ENCODE measurements at places on chromosomes 7 and 10. TPM values are rescaled to one million over a fixed set of nuclear protein-coding genes. Genes with fewer than 3 reads are reported as not detected.

DNA sequence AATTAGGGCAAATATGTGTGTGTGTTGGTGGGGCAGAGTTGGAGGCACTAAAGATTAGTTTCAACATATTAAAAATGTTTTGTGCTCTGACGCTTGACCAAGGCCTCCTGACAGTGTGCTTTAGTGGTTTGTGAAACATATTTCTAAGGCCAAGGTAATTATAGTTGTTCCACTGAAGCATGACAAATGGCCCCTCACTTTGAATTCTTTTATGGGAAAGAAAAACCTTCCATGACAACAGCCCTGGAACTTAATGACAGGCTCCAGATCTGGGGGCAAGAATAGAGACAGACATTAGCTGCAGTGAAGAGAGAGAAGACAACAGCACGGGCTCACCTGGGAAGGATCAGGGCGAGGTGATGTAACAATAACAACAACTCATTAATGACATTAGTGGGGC is 155.8 kb downstream of the CHN2 start:
- DNase-seq = no peak

- DNase-seq = no peak
Measured at GRCh38 chr7:130486114-130486953, 5.6 kb upstream of the MEST start.

- no peak for DNase-seq
Measured at GRCh38 chr7:100488333-100489095, 4.8 kb downstream of the NYAP1 start.

TFPI2 gene
- total RNA-seq = 57.3 TPM

C10orf62 gene
- total RNA-seq = not detected

DNA sequence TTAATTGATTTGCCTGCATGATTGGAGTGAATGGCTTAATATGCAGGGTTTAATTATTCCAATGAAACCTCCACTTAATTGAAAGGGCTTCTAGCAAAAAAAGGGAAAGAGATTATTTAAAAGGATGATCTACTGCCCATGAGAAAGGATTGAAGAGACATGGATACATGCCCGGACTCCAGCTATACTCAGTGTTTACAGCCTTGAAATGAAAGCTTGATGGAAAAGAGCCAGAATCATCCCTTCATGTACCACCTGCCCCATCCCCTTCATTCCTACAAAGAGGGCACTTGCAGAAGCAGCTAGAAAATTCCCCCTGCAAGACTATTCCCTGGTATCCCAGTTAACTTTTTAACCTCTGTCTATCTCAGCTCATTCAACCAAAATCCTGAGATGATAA is 78.4 kb downstream of the CARD11 start:
- no peak for DNase-seq

DNA sequence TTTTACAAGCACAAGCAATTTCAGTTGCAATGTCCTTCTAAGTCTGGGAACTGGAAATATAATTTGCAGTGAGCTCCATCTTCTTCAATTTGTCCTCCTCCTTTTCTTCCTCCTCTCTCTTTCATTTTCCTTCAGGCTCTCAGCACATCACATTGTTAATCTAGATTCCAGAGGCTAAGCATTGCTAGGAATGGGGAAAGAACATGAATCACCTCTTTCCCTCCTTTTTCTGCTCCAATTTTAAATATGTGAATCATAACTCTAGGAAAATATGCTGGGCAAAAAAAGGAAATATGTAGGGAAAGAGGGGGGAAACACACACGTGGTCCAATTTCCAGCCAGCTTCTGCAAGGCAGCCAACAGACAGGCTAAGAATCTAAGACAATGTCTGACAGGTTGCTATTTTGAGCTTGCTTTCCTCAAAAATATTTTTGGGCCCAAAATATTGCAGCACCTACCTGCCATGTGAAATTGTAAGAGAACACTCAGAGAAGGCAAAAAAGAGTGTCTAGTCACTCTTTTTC is 72.7 kb upstream of the NUPR2 start:
- no peak for DNase-seq

DNA sequence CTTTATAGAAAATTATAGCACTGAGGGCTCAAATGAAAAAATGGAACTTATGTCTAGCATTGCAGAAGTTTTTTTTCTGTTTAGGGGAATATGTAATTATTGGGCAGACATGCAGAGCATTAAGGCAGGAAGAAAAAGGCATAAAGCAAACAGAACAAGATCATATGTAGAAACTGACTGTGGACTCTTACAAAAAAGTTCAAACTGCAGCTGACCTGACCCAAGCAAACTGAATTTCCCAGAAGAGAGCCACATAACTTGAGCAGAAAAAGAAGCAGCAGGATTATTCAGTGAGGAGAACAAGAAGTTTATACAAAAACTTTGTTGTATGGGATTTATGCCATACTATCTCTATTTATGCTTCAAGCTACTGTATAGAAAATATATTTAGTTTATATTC is 250.9 kb downstream of the PHF14 start:
- no peak for DNase-seq

- DNase-seq = no peak
Measured at GRCh38 chr7:127983804-127984332, 47.4 kb downstream of the LRRC4 start.

GRCh38 chr7:29748286-29749099 is 57.8 kb upstream of the WIPF3 start:
- no peak for DNase-seq

DNA sequence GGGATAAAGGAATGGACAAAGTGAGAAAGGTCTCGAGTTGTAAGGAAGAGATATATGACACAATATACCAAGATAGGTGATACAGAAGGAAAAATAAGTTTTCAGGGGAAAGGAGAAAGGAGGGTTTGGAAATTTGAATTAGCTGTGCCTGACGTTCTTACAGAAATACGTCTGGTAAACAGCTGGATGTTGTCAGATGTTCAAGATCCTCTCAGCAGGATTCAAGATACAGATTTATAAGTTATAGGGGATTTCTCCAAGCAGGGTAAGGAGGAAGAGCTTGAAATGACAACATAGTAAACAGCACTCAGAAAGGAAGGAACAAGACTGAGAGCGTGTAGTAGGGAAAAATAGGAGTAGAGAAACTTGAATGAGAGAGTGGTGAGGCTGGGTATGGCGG is 1184.1 kb downstream of the TYW1 start:
- no peak for DNase-seq

GRCh38 chr7:55085511-55086412 is 66.9 kb downstream of the EGFR start:
- DNase-seq = no peak

GRCh38 chr7:128189231-128189930 is 51.7 kb upstream of the LEP start:
- no peak for DNase-seq

ZNF722 gene
- total RNA-seq = not detected

GRCh38 chr10:64275774-64276173 is 754.6 kb downstream of the REEP3 start:
- DNase-seq = no peak

GRID2IP gene
- not detected for total RNA-seq

DNA sequence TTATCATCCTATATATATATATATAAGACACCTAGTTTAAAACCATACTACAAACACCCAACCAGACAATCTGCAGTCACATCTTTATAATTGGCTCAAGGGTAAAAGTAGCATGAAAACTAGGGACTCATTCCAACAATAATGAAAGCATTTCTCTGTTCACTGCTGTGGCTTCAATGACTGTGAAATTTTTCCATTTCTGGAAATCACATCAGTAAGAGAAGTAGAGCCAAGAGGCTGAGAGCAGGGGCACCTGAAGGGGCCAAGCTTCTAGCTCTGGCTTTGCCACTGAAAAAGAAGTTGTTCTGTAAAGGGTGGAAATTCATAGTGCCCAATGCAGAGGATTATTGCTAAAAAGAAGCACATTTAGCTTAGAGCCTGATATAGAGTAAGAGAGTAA is 158.6 kb upstream of the GLI3 start:
- no peak for DNase-seq

DNA sequence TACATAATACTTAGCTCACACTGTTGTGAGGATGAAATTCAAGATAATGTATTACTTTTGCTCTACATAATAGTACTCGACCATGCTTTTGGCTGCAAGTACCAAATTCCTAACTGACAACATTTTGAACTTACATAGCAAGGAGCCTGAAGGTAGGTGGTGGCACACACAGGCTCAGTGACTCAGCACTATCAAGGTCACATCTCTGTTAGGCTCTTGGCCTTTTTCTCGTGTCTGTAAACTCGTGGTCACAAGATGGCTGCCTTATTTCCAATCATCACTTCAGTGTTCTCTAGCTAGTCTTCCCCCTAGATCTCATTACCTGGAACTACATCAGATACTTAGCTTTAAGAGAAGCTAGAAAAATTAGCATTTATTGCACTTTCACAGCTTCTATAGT is 61.4 kb upstream of the ABCB5 start:
- DNase-seq = no peak

DNA sequence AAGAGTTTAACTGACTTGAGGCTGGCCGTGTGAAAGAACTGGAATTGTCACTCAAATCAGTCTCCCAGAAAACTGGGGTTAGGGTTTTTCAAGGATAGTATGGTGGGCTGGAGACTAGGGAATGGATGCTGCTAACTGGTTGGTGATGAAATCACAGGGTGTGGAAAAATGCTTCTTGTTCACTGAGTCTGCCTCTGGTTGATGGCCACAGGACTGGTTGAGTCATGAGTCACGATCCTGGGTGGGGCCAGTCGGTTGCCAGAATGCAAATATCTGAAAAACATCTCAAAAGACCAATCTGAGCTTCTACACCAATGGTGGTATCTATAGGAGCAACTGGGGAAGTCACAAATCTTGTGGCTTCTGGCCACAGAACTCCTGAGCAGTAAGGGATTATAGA is 16.3 kb upstream of the BAMBI start:
- DNase-seq = no peak

DNA sequence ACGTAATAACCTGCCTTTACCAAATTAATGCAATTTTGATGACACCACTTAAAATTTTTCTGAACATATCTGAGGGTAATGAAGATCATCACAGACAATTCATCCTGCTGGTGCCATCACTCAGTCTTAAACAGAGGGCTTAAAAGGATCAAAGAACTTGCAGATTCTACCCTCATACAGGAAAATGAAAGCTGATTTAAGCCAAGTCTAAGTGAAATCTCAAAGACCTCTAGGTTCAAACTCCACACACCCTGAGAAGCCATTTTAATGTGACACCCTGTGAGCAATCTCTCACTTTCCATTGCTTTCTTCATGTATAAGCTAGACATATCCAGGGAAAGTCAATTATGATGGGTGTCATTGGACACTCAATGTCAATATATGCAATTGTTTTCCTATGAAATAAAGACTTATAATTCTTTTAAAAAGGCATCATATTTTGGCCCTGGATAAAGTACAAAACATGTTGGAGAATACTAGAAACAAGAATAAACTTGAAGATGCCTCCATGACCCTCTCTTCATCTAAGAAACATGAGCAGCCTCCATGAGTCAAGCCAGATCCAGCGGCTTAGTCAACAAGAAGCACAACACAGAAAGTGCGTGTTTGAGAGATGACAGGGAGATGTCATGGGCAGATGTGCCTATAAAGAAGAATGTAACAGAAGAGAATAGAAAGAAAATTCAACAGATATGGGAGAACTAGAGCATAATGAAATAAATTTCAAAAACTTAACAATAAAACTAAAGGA is 291.9 kb downstream of the PARD3 start:
- no peak for DNase-seq

GRCh38 chr7:28958980-28959347 is 834 bp upstream of the TRIL start:
- no peak for DNase-seq

GRCh38 chr7:80699045-80699638 is 60.7 kb downstream of the CD36 start:
- no peak for DNase-seq

CNNM1 gene
- 0.31 TPM for total RNA-seq

- no peak for DNase-seq
Measured at GRCh38 chr10:92897916-92898315, 49.6 kb downstream of the EXOC6 start.

NKX2-3 gene
- 15.4 TPM for total RNA-seq

DNA sequence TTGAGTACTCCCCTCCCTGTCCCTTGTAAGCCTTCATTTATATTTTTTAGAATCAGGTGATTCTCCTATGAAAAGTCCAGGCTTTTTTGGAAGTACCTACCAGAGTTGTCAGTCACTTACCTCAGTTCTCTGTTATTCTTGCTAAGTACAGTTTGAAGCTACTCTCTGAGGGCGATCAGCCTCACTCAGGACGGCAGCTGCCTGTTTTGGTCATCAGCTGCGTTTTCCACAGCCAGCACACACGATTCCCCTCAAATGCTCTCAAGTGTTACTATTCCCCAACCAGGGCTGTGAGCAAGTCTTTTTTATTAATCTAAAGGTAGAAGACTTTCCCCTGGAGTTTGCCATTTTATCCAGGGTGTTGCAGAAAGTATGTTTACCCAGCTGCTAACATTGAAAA is 328.6 kb downstream of the SUGCT start:
- DNase-seq = no peak

GRCh38 chr10:115049960-115050359 is 43.2 kb upstream of the ATRNL1 start:
- DNase-seq = no peak

GRCh38 chr7:48389977-48390376 is 218.7 kb downstream of the ABCA13 start:
- no peak for DNase-seq

DNA sequence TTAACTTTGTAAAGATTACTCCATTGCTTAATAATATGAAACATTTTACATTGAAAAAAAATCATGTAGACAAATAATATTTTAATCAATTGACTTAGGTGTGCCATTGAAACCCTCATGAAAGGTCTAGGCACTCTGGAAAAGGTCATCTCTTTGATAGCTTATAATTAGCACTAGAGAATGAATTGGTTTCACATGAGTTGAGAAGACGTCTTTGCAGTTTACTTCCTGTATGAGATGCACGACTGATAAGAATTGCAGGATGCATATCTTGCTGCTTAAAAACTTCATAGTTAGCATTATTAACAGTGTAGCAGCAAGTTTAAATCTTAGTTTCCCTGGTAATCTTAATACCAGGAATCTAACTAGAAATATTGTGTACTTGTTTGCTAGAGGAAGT is 614.2 kb upstream of the COBL start:
- no peak for DNase-seq

GRCh38 chr10:113960617-113961181 is 83.0 kb upstream of the ADRB1 start:
- no peak for DNase-seq
